ENCODE measurements at places on chromosomes 13 and 19.

DNA sequence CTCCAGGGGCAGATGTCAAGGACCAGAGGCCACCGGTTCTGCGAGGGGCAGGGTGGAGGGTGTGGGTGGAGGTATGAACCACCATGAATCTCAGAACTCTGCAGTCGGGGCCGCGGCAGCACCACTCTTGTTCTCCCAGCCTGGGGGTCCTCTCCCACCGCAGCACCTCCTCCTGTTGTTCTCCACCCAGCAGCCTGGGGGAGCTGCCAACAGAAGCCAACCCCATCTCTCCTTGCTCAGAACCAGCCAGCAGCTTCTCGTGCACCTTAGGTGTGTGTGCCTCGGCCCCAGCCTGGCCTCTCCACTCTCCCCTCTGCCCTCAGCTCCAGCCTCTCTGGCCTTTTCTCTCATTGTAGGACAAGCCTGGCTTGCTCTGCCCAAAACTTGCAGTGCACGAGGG, 31.9 kb upstream of the CCNE1 start:
- DNase-seq = no peak

DNA sequence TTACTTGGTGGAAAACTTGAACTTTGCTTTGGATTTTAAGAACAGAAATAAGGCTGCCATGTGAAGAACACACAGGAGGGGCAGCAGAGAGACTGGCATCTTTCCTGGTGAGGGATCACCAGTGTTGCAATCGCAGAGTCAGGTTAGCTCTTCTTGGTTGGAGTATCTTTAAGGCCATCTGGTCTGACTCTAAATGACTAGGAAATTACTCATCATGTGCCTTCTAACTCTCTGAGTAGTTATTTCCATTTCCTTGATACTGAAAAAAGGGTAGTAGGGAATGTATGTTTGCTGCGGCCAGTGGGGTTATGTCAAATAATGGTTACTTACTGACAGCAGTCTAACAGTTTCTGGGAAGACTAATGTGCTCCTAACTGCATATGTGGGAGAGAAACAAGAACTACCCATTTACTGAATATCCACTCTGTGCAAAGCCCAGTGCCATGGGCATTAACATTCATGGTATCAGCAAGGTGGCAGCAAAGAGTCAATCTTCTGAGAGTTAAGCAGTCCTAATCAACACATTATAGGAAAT, 122.1 kb downstream of the COG6 start:
- DNase-seq = peak; percentile 70

DNA sequence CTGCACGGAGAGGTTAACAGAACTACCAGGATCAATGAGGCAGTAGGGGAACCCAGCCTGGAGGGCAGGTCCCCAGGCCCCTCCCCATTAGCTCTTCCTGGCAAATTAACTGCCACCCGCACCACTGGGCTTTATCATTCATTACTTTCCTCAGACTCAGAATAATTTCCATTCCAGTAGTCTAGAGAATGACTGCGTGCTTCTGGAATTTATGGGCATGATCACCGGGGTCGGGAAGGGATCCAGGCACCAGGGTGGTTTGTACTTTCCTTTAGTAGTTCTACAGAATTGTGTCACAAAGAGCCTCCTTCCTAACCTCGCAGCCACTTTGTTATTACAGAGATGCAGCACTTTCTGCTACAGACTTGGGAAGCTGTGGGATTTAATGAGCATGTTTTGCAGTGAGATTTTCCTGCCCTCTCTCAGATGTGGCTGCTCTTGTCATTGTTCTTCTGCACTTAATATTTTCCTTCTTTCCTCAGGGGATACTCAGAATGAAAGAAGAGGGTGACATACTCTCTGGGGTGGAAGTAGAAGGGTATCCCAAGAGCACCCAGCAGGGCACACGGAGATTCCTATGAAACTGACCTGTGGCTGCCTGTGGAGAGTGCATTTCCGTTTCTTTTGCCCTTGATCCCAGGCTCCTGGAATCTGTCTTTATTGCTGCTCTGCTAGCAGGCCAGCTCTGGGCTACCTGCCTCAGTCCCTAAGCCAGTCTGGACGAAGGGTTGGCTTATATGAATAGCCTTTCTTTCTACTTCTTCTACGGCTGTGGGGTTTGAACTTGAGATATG, 285.0 kb upstream of the SLC10A2 start:
- DNase-seq = peak; percentile 29

DNA sequence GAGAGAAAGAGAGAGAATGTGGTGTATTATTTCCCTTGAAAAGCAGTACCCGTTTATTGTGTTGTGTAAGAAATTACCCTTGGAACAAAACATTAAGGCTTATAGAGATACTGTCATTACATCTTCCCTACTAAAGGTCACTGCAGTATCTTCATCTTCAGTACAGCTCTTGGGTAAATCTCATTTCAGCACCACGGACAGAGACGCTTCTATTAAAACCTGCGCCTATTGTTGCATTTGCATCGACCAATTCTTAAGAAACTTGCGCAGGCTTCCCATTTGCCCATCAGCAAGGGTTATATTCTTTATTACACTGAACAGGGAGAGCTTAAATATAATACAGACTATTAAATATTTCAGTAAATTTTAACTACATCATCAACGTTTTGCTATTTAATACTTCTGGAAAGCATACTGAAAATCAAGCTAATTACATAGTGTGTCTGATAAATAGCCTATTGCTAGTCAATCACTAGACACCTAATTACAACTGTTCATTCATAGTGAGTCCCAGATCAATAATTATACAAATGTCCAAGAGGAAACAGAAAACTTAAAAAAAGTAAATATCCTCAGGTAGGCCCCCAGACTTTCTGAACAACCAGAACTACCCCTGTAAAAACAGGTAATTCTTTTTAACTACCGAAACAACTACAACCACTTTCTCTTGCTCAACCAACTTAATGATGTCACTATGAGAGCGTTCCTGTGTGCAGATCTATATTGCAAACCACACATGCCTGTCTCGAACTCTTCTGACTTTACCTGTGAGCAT, 350.6 kb downstream of the LIG4 start:
- DNase-seq = peak; percentile 36

DNA sequence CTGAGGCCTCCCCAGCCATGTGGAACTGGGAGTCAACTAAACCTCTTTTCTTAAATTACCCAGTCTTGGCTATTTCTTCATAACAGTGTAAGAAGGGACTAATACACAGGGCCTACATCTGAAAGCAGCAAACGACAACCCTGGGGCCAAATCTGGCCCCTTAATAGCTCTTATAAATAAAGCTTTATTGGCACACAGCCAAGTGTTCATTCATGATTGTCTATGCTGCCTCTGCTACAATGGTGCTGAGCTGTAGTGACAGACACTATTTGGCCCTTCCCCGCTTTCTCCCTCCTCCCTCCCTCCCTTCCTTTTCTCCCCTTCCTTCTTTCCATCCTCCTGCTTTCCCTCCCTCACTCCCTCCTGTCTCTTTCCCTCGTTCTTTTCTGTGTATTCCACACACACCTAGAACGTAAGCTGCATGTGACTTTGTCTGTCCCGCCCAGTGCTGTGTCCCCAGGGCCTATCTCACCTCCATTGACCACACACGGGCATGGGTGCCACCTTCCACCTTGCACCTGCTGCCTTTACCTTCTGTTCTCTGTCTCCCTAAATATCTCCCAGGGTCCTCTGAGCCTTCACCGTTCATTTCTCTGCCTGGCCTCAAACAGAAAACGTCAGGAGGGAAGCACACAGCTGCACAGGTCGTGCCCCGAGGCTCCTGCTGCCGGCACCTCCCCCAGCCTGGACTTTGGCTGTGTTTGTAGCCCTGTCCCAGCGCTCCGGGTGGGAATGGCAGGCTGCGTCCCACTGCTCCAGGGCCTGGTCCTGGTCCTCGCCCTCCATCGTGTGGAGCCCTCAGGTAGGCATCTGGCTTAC, at the start of gene PROZ:
TSS of gene PROZ (plus strand) at position 720 of the 819 bp plus-strand sequence. CDS start at position 733, 13 bp downstream.
- no peak for DNase-seq

DNA sequence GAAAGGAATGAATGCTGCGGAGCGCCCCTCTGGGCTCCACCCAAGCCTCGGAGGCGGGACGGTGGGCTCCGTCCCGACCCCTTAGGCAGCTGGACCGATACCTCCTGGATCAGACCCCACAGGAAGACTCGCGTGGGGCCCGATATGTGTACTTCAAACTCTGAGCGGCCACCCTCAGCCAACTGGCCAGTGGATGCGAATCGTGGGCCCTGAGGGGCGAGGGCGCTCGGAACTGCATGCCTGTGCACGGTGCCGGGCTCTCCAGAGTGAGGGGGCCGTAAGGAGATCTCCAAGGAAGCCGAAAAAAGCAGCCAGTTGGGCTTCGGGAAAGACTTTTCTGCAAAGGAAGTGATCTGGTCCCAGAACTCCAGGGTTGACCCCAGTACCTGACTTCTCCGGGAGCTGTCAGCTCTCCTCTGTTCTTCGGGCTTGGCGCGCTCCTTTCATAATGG, 8.6 kb downstream of the PDX1 start:
- DNase-seq = no peak

DNA sequence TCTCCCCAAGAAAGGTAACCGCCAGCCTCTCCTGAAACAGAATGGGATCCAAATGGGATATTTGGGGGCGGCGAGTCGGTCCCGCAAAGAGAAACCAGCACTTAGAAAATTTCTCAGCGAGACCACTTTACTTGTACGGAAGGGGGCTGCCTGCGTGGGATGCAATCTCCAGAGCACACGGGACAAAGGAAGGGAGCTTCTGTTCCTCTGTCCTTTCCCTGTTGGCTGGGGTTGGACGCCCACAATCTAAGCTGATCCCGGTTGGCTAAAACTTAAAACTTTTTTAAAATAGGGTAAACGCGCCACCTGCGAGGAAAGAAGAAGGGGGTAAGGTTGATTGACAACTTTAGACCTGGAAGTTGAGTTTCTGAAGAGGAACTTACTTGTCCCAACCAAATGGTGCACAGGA, 826 bp upstream of the BSG start:
- no peak for DNase-seq

- DNase-seq = no peak
These were observed 12.4 kb upstream of the CBLC start for GRCh38 chr19:44765033-44765948.

DNA sequence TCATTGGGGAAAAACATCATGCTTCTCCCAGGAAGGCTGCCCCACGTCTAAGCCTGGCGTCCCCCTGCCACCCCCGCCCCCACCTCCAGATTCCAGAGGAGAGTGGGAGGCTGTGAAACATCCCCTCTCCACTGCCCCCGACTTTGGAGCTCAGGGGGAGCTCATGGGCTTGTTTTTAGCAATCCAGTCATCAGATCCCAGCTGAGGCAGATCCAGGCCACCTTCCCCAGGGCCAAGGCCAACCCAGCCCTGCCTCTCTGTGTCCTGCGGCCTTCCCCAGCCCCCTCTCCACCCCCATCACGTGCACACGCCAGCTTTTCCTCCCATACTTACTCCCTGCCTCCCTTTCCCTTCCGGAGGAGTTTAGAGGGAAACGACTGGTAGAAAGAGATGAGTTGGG, 38.8 kb downstream of the SHISA2 start:
- no peak for DNase-seq

GRCh38 chr13:43166644-43167457, 143.5 kb downstream of the DNAJC15 start:
- no peak for DNase-seq

- DNase-seq = no peak
These were observed 12.6 kb downstream of the ZNF585B start for GRCh38 chr19:37197768-37198167.

GRCh38 chr19:54014920-54015560, 23.6 kb downstream of the CACNG6 start:
- no peak for DNase-seq

DNA sequence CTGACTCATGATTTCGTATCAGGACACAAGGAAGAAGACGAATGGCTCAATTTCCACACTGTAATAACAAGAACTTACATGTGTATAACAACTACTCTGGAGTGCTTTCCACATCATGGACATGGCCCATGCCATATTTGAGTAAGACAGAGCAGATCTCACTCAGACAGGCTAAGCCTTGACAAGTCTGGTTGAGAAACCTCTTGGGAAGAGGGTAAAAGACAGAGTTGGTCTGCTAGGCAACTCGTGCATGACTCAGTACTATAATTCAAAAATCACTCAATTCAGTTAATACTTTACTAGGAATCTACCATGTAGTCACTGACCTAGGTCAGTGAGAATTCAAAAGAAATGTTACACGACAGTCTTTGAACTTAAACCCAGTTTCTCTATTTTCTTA, 5.7 kb upstream of the THSD1 start:
- no peak for DNase-seq

DNA sequence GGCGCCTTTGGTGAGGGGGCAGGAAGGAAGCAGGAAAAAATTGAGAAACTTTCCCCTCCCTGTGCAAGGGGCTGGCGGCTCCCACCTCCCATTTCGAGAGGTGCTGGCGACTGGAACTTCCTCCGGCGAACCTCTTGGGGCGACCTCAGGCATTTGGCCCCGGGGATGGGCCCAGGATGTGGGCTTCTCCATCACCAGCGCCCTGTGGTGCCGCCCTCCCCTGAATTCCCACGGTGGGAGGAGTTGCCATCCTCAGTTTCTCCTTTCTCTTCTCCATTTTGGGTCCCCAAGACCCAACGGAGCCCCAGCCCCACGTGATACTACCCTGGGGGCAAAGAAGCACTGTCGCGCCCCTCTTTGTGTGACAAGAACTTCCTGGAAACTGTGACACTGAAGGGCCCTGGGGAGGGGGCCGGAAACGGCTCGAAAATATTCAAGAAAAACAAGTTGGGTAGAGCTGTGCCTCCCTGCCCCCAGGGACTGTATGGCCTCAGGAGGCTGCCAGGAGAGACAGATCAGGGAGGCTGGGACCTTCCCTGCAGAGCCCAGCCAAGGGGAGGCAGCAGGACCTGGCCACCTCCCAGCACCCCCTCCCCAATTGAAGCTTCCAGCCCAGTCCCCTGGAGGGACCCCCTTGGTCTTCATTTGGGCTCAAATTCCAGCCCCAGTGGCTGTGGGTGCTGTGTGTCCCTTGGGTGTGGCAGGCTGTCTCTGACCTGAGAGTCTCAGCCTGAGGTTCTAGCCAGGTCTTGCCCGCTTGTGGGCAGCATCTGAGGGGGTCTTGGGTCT, 16.2 kb upstream of the AP1M2 start:
- no peak for DNase-seq

- DNase-seq = no peak
These were observed 5.2 kb upstream of the LRRC8E start for GRCh38 chr19:7883105-7883504.

DNA sequence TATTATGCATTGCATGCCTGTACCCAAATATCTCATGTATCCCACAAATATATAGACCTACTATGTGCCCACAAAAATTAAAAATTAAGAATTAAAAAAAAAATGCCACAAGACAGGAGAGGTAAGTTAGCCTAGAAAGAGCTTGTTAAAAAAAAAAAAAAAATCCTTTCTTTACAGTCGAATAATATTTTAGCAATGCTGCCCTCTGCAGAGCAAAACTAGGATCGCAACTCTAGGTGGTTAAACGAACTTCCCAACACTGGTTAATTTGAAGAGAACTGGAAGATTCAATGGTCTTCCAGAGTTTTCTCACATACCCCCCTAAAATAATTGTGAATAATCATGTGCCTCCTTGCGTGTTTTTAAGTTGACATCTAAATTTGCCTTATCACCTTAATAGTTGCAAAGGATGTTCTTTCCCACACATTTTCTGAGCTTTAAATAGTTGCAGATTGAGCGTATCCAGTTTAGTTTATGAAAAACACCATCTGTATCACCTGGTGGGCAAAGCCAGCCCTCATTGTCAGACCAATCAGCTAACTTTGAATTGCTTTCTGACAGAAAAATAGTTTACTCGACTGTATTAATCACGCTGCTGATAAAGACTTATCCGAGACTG, 47.4 kb upstream of the RCBTB2 start:
- no peak for DNase-seq

Measured in H4 (cell line).